ENCODE measurements at places on chromosomes 1 and 21.

DNA sequence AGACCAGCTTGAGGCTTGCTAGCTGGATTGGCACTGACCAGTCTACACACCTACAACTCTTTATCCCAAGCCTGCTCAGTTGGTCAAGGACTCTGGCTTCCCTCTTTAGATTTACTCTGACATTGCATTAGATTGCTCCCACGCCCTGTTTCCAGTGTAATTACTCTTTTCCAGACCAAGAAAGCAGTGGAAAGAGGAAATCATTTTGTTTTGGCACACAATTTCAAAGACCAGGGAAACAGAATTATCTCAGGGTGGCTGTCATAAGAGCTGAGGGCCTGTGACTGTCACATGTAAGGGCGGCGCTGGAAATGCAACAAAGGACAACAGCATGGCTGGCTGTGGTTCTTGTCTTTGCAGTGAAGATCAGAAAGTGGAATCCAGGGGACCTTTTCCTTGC lies 302.7 kb downstream of the HHAT start:
- no peak for DNase-seq

GRCh38 chr1:47333922-47334764 lies 553 bp downstream of the CMPK1 start:
- DNase-seq = no peak

GRCh38 chr1:162275622-162276175 lies 101.0 kb downstream of the SPATA46 start:
- no peak for DNase-seq

DNA sequence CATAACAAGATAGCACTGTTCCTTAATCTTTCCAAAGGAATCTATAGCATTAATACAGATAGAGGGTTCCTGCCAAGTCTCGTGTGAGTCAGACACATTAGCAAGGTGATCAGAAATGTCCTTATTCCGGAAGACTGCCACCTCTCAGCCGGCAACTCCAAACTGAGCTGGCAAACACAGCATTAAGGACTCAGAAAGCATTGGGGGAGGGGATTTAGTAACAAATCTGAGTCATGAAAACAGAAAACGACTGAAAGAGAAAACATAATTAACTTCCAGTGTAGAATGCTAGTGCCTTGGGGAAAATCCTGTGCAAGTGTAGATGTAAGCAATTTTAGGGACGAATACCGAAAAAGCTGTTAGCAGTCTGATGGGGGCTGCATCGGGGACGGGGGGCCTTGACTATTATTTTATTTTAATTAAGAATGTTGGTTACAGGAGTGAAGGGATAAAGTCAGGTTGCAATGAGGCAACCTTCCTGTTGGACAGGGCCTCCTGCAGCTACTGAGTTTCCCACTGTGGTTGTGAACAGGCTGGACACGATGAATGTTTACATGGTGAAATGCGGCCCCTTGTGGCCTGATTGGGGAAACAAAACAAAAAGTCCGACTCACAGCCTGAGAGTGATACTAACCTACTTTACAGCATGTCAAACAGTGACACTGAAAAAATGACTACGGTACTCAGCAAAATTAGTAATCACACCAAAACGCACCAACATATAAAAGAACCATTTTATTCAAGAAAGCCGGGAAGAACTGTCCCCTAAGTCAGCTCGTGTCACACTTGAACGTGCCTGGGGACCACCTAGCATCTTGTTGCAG lies 20.7 kb downstream of the MIS18A start:
- DNase-seq = no peak

DNA sequence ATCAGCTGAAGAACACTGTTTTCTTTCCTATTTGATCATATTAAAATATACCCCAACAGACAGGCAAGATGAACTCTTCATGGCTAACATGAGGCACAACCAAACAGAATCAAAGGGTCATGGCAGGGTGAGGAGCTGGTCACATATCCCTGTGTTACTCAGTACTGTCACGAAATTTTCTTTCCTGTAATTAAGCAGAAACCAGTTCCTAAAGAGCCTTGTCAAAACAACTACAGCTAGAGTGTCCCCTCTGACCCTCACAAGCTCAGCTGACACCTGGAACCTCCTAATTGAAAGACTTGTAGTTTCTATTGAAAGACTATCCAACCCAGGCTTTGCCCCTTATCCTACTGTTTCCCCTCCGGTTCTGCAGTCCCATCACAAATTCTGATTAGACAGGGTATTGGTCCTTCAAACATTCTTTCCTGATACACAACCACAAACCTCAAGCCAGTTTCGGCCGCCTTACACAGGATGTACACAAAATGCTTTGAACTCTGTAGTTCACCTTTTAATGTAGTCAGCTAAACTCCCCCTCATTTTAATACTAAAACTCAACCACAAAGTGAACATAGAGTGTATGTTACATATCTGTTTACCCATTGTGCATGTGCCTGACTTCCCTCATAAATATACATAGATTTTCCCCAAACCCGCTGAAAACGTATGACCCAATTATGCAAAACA lies 651.9 kb downstream of the MRPL39 start:
- no peak for DNase-seq

DNA sequence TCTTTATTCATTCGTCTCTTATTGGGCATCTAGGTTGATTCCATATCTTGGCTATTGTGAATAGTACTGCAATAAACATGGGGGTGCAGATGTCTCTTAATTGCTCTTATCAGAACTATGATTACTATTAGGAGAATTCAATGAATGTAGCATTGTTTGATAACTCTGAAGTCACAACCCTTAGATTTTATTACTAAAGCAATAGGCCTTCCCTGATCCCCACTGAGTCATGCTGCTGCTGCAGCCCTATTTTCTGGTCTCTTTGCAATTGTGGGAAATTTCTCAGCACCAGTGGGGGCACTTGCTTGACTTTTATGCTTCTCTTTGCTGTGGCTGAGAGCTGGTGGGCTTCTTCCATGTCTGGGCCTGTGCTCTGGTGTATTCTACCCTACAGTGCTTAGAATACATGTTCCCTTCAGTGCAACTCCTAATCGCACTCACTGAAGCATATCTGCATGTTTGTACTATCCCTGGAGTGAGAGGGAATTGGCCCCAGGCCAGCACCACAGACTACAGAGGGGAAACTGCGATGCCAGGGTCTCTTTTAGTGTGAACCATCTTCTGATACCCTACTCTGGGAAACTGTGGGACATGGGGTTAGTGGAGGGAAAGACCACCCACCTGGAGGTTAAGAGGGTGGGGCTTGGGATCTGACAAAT lies 52.2 kb upstream of the ROR1 start:
- DNase-seq = no peak

DNA sequence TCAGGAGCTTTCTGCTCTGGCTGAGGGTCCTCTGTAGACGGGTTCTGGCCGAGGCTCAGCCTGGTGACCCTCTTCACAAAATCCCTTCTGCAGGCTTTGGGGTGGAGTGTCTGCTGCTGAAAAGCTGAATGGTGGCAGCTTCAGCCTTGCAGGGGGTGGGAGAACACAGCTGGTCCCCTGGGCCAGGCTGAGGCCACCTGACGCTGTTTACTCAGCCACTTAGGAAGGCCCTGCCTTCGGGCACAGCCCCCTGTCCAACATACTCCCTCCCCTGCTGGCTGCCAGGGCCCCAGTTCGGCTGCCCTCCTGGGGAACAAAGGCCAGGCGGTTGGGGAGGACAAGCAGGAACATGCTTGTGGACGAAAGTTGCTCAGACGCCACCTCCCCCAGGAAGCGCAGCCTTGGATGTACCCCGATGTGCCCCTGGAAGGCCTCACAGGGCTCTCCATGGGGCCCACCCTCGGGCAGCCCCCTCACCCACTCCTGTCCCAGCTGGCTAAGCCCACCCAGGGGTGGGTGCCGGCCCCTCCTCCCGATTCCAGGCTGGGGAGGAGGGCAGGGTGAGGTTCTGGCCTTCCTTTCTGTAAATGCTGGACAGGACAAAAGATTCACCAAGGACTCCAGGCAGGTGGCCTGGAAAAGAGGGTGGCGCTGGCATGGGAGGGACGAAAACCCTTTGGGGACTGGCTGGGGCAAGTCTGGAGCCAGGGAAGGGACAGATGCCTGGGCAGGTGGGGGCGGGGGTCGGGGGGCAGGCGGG lies at the start of gene ANKRD65:
ANKRD65 (minus strand) TSS at position 130 of the 760 bp plus-strand sequence. CDS start 271 bp downstream, outside the sequence.
- DNase-seq = no peak

DNA sequence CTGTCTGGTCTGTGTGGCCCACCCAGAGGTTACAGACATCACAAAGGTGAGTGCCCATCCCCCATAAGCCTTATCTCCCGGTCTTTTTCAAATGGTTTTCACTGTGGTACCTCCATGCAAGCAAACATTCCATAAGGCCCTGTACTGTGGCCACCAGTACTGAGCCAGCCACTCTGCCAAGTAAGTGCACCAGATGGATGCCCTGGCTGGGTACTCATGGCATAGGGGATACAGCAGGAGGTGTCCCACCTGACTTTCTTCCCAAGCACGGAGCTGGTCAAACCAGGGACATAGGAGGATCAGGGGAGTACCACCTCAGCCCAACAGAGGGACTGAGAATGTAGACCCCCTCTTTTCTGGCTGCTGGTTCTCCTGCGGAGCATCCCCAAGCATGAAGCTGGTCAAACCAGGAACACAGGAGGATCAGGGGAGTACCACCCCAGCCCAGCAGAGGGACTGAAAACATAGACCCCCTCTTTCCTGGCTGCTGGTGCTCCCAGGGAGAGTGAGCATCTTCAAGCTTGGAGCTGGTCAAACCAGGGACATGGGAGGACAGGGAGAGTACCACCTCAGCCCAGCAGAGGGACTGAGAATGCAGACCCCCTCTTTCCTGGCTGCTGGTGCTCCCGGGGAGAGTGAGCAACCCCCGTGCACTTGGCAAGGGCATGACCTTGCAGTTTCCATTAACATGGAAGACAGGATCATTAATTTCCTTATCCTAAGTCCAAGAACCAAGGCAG lies 81.8 kb upstream of the KLHDC7A start:
- no peak for DNase-seq
